Activated effector memory CD4-positive, alpha-beta T cell treated with anti-CD3 and anti-CD28 coated beads, Interleukin-2, amount 50 U/mL, for 16 hours (primary cell): ENCODE measurements at places on chromosomes 2 and 18.

DNA sequence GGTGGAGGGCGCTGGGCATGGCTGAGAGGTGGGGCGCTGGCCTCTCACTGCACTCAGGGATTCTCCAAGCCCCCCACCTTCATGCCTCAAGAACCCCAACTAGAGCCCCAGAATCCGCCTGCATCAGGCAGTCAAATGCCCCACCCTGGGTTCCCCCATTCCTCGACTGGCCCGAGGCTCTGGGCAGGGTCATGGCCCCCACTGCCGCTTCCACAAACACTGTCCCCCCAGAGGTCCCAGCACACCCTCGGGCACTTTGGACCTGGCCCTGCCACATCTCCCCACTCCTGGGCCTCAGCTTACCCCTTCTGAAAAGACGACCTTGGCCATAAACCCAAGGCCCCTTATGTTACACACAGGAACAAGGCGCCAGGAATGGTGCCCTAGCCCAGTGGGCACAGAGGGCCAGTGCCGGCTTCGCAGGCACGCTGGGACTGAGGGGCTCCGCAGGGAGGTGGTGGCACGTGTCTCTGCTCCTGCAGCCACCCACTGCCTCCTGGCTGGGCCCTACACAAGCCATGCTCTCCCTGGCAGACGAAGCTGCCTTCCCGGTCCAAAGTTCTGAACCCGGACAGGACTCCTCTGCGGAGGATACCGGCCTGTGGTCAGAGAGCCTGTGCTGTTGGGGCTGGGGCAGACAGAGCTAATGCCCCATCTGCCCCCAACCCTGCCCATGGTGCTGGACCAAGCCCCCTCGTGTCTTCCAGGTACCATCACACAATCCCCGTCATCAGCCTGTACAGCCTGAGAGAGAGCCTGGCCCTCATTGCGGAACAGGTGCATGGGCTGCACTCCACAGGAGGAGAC lies 6.8 kb downstream of the AGXT start:
- peak; percentile 59 for DNase-seq

DNA sequence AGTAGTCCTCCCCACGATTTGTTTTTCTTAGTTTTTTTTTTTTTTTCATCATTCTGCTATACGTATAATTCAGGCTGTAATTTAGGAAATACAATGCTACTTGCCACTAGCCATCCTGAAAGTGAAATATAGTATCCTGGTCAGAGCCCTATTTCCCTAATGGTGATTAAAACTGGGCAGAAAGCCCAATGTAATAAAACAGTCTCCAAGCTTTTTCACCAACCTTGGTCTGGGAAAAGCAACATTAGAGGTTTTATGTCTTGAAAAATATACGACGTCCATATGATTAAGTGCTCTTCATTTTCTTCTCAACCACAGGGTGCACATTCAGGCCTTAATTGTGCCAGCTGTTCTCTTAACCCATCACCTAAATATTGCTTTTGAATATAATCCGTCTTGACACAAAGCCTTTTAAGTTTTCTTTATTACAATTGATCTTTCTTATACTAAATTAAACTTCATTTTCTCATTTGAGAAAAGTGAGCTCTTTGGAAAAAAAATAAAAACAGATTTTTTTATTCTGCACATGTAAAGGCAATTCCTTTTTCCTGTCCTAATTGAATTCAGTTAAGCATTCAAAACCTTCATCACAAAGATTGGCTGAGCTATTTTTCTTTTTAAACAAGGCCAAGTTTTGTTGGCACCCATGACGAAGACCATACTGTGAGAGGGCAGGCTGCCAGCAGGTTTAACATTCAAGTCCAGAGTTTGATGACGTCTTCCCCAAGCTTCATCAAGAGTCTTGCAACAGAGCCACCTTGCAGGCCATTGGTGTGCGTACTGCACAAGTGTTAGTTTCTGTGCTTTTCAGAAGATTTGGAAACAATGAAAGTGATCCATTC lies 52.7 kb downstream of the MAP2 start:
- no peak for DNase-seq

- DNase-seq, result no peak
These were observed 79.8 kb downstream of the MOGAT1 start for GRCh38 chr2:222751238-222751637.

- DNase-seq, result peak; percentile 36
These were observed 137.1 kb downstream of the CTIF start for GRCh38 chr18:48675912-48676311.

GRCh38 chr2:208541989-208542464 lies 135.4 kb downstream of the PTH2R start:
- no peak for DNase-seq

GRCh38 chr18:64806691-64807090 lies 657.8 kb upstream of the LINC00305 start:
- DNase-seq, result no peak

DNA sequence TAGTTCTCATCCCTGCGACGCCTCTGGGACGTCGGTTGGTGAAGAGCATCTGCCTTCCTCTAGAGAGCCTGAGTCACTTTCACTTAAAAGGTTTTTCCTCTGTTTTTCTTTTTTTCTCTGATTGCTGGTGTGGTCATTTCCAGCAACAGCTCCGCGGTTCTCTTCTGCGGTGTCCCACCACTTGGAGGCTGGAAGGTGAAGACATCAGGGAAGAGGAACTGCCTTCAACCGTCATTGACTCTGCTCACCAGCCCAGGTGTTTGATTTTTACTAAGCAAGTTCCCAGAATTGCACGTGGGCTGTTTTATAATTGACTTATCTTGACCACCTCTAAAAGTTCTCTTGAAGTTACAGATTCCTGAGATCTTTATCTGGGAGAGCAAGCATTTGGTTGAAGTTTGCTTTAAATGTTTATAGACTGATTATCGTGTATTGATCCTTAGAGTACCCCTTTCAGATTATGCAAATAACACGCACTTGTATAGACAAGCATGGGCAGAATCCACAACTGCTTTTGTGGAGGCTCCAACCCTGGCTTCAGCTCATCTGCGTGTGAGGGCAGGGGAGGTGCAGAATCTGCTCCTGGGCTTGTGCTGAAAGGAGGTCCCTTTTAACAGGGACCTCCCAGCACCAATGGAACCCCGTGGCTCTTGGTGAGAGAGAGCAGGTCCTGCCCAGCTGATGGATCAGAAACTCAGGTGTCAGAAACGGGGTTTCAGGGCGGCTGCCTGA lies 3.5 kb downstream of the CTDP1 start:
- DNase-seq, result no peak

- DNase-seq, result no peak
These were observed 12.8 kb upstream of the ALPP start for GRCh38 chr2:232365621-232366321.

DNA sequence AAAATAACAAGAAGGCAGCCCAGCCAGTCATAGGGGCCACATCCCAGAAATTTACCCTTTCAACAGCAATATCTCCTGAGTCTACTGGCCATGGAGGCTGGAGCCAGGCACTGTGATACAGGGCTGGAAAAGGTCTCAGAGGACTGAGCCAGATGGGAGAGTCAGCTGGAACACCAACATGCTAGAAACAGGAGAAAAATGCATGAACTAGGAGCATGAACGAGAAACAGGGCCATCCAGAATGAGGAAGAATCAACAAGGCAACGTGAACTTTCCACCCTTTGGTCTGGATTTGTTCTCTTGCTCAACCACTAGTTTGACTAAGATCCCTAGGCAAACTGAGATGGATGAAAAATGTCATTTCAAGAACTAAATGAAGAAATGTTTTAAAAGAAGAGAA lies 13.1 kb downstream of the PID1 start:
- no peak for DNase-seq

GRCh38 chr2:71711133-71711855 lies 257.9 kb downstream of the DYSF start:
- peak; percentile 54 for DNase-seq

- no peak for DNase-seq
These were observed 17.6 kb downstream of the ARHGEF4 start for GRCh38 chr2:130854301-130854700.
